ENCODE measurements at places on chromosomes 11 and 22.

- no peak for DNase-seq
These were observed 402.4 kb downstream of the MN1 start for GRCh38 chr22:27399161-27399560.

DNA sequence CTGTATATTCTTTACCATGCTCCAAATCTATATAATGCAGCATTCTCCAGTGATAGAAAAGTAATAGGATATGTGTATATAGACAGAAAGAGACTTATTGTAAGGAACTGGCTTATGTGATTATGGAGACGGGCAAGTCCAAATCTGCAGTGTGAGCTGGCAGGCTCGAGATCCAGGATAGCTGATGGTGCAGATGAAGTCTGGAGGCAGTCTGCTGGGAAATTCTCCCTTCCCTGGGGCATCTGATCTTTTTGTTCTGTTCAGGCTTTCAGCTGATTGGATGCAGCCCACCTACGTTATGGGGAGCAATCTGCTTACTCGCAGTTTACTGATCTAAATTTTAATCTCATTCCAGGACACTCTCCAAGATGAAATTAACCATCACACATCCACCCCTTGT lies 73.2 kb downstream of the GRK3 start:
- DNase-seq: no peak

GRCh38 chr11:66338276-66339161 lies 2.3 kb upstream of the RIN1 start:
- no peak for DNase-seq

DNA sequence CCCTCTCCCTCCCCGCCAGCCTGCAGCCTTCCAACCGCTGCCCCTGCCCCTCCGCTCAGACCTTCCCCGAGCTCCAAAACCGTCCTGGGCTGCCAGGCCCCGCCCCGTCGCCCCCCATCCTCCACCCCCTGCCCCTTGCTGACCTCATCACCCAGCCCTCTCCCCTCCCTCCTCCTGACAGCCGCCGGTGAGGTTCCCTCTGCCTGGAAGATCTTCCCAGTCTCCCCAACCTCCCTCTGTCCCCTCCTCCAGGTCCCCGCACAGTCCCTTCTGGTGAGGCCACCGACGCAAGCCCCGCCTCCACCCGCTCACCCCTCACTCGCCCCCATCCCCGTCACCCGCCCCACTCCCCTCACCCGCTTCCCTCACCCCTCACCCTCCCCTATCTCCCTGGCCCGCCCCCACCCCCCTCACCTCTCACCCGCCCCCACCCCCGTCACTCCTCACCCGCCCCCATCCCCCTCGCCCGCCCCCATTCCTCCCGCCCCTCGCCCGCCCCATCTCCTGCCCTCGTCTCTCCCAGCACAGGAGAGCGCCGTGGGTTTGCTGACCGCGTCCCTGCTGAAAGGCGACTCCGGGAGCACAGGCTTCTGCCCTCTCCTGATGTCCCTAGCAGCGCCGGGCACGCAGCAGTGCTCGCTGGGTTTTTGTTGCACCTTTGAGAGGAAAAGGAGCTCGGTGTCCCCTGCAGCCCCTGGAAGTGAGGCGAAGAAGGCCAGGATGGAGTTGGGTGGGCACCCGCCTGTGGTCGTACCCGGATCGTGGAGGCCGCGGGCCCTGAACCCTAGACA lies 16.4 kb upstream of the UPK3A start:
- no peak for DNase-seq

- no peak for DNase-seq
These were observed 9.0 kb downstream of the RPL27A start for GRCh38 chr11:8691601-8692000.

DNA sequence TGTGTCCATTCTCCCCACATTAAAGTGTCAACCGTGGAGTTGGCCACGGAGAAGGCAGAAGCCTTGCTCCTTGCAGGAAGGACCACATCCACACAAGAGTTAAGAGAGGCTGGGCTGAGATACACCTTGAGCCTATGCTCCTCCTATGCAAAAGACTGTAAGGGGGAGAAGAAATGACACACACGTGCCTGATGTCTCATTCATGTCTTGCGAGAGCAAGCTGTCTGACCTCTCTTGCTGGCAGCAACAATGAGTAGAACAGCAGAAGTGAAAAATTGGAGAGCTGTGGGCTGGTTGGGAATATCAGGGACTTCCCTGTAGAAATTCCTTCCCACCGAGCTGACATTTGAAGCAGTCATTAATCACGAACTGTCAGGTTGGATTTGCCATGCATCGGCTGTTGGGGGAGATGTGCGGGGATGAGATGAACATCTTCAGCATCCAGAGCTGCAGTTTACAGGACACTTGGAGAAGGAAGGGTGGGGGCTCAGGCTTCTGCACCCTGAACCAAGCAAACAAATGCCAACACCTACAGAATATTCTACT lies 139.3 kb downstream of the MYO18B start:
- no peak for DNase-seq

DNA sequence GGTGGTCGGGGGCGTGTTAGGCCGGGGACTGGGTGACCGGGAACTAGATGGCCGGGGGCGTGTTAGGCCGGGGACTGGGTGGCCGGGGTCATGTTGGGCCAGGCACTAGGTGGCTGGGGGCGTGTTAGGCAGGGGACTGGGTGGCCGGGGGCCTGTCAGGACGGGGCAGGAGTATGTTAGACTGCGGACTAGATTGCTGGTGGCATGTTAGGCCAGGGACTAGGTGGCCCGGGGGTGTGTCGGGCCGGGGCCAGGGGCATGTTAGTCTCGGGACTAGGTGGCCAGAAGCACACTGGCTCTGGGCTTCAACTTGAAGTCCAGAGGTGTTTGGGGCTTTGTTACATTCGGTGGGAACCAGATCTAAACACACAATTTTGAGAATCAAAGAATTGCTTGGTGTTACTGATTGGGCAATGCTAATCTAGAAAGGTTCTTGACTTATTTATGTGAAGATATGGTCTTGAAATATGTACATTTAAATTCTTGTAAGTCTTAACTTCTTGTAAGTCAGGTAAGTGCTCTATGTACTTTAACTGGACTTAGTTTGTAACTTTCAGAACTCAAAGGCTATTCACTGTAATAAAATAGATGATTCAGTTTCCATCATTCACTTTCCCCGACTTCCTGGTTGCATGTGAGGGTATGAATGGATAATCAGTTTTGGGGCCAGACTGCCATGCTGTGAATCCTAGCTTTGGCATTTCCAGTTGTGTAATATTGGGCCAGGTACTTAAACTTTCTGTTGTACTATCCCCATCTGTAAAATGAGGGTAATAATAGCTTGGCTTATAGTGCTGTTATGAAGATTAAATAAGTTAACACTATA lies 1.1 kb downstream of the EXT2 start:
- no peak for DNase-seq

DNA sequence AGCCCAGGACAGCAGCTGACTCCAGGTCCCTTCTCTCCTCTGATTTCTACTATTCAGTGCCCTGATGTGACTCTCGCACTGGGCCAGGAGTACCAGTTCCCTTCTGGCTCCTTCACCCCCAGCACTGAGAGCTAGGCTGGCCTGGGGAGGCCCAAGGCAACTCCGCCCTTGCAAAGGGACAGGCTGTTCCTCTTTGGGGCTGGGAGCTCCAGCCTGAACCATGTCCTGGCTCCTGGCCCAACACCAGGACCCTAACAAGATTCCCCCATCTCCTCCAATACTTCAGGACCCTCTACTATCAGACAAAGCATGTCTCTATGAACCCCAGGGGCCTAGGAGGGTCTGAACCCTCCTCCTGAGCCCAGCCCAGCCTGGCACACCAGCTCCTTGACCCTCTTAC lies 12.5 kb downstream of the CREB3L1 start:
- no peak for DNase-seq

DNA sequence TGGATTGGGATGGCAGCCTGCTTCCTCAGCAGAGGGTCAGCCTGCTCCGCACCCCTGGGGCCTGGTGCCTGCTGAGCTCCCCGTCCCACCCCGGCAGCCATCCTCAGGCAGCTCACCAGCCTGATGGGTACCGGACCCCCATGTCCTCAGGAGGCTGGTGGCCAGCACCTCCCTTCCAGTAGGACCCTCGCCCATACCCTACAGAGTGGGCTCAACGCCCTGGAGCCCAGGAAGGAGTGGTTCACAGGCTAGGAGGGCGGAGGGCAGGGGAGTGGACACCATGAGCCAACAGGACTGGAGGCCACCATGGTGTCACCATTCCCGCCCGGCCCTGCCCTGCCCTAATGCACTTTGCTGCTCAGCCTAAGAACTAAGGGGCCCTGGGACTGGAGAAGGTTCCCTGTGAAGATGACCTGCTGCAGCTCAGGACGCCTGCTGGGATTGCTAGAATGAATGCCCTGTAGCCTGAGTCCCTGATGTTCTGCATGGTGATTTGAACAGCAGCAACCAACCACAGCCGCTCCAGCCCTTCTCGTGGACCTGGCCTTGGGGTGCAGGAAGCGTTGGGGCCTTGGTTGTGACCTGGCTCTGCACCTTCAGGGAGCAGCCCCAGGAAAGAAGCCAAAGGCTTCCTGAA lies 1080.8 kb downstream of the BRD1 start:
- no peak for DNase-seq

DNA sequence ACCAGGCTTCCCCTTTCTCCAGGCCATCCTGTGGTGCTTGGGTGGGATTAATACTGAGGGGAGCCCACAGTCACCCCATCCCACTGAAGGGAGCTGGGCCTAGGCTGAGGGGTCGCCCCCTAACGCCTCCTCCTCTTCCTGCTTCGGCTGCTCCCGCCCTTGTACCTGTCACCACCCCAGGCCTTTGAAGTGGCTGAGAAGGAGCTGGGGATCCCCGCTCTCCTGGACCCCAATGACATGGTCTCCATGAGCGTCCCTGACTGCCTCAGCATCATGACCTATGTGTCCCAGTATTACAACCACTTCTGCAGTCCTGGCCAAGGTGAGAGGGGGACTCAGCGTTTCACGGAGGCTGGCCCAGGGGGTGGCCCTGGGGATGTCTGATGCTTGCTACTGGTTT lies 6.1 kb downstream of the MICALL1 start:
- DNase-seq: no peak

DNA sequence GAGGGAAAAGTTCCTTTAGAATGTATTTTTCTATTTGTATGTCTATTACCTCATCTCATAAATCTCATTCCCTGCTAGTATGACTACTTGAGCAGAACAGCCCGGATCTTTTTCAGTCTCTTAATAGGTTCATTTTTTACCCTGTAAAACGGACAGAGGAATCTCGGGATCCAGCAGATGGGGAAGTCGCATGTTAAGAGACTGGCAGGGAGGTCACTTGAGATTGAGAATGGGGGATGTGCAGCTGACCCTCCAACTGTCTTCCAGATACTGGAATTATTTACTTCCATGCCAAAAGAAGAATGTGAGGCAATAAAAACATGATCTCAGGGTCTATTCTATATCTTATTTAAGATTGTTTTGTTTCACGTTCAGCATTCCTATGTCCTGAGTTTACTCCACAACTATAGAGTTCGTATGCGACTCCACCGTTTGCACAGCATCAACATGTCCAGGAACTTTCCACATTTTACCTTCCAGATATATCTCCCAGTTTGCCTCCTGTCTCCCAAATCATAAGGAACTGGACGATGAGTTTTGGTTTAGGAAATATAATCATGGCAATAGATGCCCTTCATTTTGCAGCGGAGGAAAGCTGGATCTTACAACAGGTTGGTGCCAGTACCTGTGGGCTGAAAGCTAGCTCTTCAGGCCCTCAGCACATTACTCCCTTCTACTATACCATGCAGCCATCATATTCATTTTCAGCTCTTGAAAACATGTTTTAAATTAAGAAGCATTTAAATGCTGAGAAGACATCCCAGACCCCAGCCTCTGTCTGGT lies 181.5 kb downstream of the MAML2 start:
- no peak for DNase-seq

- no peak for DNase-seq
These were observed 6.6 kb upstream of the MRGPRG start for GRCh38 chr11:3225159-3225758.

- DNase-seq: no peak
These were observed 65.5 kb upstream of the SYT9 start for GRCh38 chr11:7186190-7186589.

Data from activated CD8-positive, alpha-beta memory T cell treated with anti-CD3 and anti-CD28 coated beads, Interleukin-2, amount 50 U/mL, for 4 hours (primary cell).